ENCODE measurements at places on chromosomes 16 and 17.

- DNase-seq: no peak
These were observed 5.9 kb downstream of the SKA2 start for GRCh38 chr17:59149051-59149450.

- no peak for DNase-seq
These were observed 25.6 kb downstream of the USP22 start for GRCh38 chr17:21017256-21017655.

DNA sequence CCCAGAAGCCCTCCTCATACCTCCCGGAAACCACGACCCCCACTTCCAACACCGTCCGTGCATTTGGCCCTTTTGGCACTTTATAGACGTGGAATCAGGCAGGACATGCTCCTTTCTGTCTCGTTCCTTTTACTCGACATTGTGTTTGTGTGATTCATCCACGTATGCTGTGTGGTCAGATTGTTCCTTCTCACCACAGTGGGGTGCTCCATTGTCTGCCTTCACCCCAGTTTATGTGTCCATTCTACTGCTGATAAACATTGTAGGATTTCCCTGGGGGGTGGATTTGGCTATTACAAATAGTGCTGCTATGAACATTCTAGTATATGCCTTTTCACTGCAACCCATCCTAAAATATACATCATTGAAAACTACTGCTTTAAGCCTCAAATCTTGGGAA, 28.9 kb upstream of the RPH3AL start:
- DNase-seq: peak; percentile 15

DNA sequence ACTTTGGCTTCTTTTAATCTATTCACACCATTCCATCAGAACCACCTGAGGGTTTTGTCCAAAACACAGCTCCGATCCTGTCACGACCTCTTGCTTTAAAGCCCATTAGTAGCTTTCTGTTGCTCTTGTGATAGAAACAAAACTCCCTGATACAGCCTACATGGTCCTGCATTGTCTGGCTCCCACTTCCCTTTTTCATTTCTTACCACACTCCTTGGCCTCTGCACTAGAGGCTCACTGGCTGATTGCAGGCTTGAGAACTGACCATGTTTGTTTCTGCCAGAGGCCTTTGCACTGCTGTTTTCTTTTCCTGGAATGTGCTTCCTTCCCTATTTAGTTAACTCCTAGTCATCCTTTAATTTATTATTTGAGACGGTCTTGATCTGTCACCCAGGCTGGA, 23.7 kb downstream of the IST1 start:
- no peak for DNase-seq

- no peak for DNase-seq
These were observed 283.7 kb downstream of the CPPED1 start for GRCh38 chr16:12519986-12520385.

- DNase-seq: no peak
These were observed 78.9 kb downstream of the CNGB1 start for GRCh38 chr16:57892041-57892440.

GRCh38 chr17:18102640-18103039, 5.9 kb upstream of the MYO15A start:
- DNase-seq: no peak

GRCh38 chr17:76701471-76701967, 9.2 kb downstream of the MXRA7 start:
- no peak for DNase-seq

- no peak for DNase-seq
These were observed 2.2 kb downstream of the GRB7 start for GRCh38 chr17:39739885-39740356.

DNA sequence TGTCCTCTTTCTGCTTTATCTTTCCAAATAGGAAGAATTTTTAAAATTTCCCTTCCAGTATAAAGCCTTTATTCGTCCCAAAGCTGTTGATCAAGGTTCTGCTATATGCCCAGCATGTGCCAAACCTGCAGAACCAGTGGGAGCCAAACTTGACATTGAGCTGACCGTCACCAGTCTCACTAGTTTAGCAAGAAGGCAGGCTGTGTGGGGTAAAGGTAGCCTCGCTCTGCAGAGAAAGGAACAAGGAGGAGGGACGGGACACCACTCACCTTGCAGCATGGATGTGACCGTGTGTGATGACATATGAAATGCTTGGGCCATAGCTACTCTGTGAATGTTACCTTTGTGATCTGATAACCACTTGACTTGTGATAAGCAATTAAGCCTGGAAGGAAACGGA, 392.2 kb downstream of the CPPED1 start:
- no peak for DNase-seq

- DNase-seq: no peak
These were observed 8.4 kb downstream of the FOXN1 start for GRCh38 chr17:28514561-28515002.

DNA sequence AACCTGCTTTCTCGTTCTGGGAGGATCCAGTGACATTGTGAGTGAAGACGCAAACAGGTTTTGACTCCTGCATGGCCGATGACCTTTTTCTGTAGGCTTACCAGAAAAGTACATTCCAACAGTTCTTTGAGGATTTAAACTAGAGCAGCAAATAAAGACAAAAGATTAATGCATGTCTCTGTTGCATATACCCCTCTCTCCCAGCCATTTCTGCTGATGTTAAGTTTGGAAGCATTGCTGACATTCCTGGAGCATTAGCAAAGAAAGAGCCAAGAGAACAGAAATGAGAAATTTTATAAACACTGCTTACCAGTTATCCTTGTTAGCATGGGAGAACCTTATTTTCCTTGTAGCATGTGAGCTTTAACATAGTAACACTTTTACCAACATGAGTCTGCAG, 49.3 kb downstream of the SIAH1 start:
- DNase-seq: no peak

DNA sequence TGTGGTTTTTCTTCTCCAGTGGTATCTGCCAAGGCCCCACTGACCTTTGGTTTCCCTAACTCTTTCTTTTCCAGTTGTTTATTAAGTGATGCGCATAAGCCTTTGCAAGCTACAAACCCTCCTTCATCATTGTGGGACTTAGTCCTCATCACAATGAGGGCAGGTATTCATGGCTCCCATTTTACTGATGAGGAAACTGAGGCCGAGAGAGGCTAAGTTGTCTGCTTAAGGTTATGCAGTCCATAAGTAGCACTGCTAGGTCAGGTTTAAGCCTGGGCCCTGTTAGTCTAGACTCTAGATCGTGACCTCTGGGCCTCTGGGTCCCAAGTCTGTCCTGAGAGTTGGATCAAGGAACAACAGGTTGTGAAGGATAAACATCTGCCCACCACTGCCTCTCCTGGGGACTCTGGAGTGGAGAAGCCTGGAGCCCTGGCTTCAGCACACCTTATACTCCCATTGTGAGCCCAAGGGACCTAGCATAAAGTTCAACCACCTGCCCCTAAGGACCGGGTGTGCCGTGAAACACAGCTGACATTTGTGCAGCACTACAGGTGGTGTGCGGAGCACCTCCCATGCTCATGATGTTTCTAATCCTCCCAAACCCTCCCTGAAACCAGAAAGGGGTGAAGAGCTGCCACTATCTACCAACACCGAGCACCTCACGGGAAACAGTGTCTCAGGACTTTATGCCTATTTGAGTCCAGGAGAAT, 5.2 kb upstream of the KCNH6 start:
- no peak for DNase-seq

DNA sequence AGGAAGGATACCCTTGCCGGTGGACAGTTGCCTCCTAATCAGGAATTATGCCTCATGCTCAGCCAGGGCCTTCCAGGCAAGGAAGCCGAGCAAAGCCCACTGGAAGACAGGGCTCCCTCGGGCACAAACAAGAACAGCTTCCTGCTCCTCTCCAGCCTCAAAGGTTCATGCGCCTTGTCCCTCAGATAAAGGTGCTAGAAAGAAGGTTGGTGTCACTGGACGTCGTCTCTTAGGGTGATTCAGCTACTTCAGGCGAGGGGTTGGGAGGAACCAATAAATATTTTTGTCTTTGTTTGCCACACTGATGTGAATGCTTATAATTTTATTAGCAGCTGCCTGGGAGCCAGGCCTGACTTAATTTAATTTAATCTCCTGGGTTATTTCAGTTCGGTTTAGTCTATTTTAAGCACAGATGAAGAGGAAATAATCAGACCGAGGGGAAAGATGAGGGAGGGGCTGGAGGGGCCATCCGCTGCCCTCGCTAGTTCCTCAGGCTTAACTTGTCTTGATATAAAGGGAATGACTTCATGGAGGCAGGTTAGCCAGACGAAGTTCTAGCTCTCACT, 171.8 kb upstream of the CACNG5 start:
- DNase-seq: no peak

DNA sequence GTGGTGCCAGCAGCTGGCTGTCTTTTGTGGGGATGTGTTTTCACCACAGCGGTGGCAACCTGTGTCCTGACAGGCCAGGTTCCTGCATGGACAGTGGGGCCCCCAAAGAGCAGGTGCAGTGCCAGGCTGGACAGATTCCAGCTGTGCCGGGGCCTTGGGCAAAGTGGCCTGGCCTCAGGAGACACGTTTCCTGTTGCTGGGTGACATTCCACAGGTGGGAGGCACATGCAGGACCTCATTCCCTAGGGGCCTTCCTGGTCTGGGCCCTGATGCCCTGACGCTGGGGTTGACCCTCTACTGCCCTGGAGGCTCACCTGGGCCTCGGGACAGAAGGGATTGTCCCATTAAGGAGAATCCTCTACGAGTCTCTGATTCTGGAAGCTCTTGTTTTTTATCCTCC, 182.4 kb downstream of the RAB11FIP4 start:
- no peak for DNase-seq

- DNase-seq: no peak
These were observed 13.4 kb downstream of the CBFA2T3 start for GRCh38 chr16:88963583-88963982.

GRCh38 chr16:62965831-62966230, 929.6 kb upstream of the CDH8 start:
- no peak for DNase-seq

DNA sequence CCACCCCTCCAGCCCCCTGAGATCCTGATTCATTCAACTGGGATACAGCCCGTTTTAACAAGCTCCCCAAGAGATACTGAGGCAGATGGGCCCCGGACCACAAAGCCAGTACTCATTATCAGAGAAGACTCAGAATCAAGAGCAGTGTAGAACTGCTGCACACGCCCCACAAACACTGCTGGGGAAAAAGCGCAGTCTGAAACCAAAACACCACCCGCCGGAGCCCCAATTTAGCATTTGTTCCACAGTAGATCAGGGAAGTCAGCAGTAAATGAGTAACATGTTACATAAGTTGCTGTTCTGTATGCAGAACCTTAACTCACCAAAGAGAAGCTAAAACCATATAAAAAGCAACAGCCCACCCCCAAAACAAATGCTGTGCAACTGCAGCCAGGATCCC, 123.6 kb downstream of the CDYL2 start:
- no peak for DNase-seq

GRCh38 chr16:87939562-87940423, 3.5 kb upstream of the CA5A start:
- DNase-seq: no peak
